Left lung (tissue), 14 donors: ENCODE measurements at places on chromosomes 1 and 21. TPM values are rescaled to one million over a fixed set of nuclear protein-coding genes. Genes with fewer than 3 reads are reported as not detected.

DNA sequence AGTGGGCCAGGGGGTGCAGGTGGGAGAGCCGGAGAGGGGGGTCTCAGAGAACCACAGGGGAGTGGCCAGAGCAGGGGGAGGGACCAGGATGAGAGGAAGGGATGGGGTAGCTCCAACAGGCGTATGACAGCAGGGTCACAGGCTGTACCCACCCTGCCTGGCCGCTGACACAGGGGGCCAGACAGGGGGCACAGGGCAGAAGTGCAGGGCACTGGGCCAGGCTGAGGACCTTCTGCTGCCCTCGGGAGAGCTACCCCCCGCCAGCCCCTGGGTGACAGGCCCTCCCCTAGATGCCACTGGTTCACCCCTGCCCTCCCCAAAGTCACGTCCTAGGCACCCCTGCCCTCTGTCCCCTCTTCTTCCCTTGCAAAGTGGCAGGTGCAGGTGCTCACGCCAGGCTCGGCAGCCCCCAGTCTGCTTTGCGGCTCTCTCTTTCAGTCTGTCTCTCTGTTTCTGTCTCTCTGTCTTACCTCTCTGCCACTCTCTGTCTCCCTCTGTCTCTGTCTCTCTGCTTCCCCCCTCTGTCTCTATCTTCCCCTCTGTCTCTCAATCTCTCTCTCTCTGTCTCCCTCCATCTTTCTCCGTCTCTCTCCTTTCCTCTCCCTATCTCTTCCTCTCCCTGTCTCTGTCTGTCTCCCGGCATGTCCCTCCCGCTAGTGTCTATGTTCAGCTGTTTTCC, 48.5 kb downstream of the WNT9A start:
- H3K4me1 ChIP-seq: no peaks in the 10 kb centered on the region
- no peaks in the 10 kb centered on the region for H3K36me3 ChIP-seq
- H3K27me3 ChIP-seq: no peaks in the 10 kb centered on the region

DNA sequence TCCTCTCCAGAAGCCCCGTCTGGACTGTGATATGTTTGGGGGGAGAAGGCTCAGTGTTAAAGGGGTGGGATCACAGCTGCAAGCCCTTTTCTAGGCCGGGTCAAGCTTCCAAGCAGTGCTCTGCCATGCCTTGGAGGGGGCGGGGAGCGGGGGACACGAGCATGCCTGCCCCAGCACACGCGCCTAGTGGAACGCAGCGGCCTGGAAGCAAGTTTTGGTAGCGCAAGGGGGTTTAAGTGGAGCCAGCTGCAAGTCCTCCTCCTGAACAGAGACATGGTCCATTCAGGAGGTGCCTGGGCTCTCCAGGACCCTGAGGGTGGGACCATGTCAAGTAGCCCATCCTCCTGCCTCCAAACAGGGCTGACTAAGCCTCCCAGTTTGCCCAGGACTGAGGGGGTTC, 112.2 kb downstream of the CASZ1 start:
- no peaks in the 10 kb centered on the region for H3K27me3 ChIP-seq
- no peak for DNase-seq
- no peak overlapping the region for H3K4me3 ChIP-seq
- H3K4me1 ChIP-seq: peaks cover 58% of the 10 kb centered on the region
- no peaks in the 10 kb centered on the region for H3K36me3 ChIP-seq

GRCh38 chr1:50681931-50682330, 258.7 kb upstream of the DMRTA2 start:
- no peaks in the 10 kb centered on the region for H3K4me1 ChIP-seq
- no peaks in the 10 kb centered on the region for H3K36me3 ChIP-seq
- no peaks in the 10 kb centered on the region for H3K27me3 ChIP-seq
- H3K27ac ChIP-seq: no peak overlapping the region

- no peak for DNase-seq
- no peak overlapping the region for H3K27ac ChIP-seq
- no peaks in the 10 kb centered on the region for H3K4me1 ChIP-seq
Observed at GRCh38 chr1:47751996-47752451, 245.2 kb downstream of the TRABD2B start.

DNA sequence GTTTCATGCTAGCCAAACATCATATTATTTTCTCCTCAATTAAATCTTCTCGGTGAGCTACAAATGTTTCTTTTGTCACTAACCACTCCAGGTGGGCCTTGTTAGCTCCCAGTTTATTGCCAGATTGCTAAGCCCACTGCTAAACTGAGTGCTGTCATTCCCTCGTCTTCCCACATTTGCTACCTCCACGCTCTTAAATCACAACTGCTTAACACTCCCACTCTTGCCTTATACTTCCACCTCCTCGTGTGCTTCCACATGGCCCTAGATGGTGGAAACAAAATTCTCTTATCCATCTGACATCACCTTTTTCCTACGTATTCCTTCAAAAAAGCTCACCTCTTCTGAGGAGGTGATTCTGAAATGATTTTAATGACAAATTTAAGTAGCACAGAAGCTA, 34.6 kb upstream of the AKT3 start:
- no peaks in the 10 kb centered on the region for H3K4me1 ChIP-seq
- H3K36me3 ChIP-seq: no peaks in the 10 kb centered on the region
- no peaks in the 10 kb centered on the region for H3K27me3 ChIP-seq
- H3K4me3 ChIP-seq: no peak overlapping the region
- H3K27ac ChIP-seq: no peak overlapping the region

- no peak overlapping the region for H3K4me3 ChIP-seq
- no peaks in the 10 kb centered on the region for H3K4me1 ChIP-seq
- no peak for DNase-seq
- no peaks in the 10 kb centered on the region for H3K27me3 ChIP-seq
- no peaks in the 10 kb centered on the region for H3K36me3 ChIP-seq
Observed at GRCh38 chr1:213687832-213688231, 299.9 kb upstream of the PROX1 start.

KIAA0040 gene
- polyA plus RNA-seq: 19.7 TPM

FCGR1A gene
- polyA plus RNA-seq: 4.2 TPM

SRGAP2 gene
- 67.9 TPM for polyA plus RNA-seq

ZSCAN20 gene
- 5.1 TPM for polyA plus RNA-seq
